ENCODE measurements at places on chromosomes 5 and 9.
A peak's percentile ranks its signal among the peaks of the same experiment; 100 is the strongest.

GRCh38 chr9:79300068-79300467, 271.7 kb upstream of the TLE4 start:
- no peak overlapping the region for H3K27ac ChIP-seq
- no peak overlapping the region for H3K4me3 ChIP-seq
- no peak for DNase-seq
- H3K4me1 ChIP-seq, result no peaks in the 10 kb centered on the region
- H3K27me3 ChIP-seq, result no peaks in the 10 kb centered on the region

DNA sequence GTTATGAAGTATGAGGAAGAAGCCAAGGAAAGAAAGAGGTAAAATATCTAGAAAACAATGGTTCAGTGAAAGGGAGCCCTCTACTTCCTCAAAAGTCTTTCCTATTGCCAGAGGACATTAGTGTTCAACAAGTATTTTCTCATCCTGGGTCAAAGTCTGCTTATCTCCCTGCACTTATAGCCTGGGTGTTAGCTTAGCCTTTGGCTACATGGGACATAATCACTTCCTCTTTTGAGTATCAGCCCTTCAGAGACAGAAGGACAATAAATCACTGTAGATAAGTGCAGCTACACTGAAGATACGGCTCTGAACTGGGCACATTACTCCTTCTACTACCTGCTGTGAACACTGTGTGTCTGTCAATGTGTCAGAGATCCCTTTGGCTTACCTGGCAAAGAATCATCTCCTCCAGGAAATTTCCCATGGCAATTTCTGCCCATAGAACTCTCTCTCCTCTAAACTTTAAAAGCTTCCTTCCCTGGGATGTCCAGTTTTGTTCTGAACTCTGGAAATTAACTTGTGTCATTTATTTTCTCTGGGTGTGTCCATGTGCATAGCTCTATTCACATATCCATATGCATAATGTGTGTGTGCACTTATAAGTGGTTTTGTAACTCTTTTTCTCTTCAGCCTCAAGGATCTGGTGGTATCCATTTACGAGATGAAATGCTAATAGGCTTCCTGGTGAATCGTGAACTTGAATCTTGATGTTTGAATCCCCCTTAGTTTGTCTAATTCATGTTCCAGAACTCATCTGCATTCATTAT, 30.0 kb upstream of the RECK start:
- no peaks in the 10 kb centered on the region for H3K36me3 ChIP-seq
- H3K27me3 ChIP-seq, result peaks cover 30% of the 10 kb centered on the region
- peaks cover 13% of the 10 kb centered on the region for H3K4me1 ChIP-seq
- no peak overlapping the region for H3K27ac ChIP-seq

DNA sequence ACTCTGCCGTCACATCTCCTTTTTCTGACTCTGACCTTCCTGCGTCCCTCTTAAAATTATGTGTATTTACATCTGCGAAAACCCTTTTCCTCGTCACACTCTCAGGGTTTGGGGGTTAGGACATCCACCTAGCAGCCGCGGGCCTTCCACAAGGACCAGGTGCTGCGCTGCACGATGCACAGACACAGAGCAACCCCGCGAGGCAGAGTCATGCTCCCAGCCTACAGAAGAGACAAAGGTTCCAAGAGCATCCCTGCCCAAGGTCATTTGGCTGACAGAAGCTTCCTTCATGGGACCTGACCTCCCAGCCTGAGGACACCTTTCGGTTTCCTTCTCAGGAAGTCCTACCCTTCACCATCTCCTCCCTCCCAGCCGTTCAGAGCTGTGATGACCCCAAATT, 118.6 kb upstream of the SARDH start:
- no peak overlapping the region for H3K4me3 ChIP-seq
- no peaks in the 10 kb centered on the region for H3K27me3 ChIP-seq
- H3K4me1 ChIP-seq, result no peaks in the 10 kb centered on the region
- peaks cover 1% of the 10 kb centered on the region for H3K36me3 ChIP-seq

DNA sequence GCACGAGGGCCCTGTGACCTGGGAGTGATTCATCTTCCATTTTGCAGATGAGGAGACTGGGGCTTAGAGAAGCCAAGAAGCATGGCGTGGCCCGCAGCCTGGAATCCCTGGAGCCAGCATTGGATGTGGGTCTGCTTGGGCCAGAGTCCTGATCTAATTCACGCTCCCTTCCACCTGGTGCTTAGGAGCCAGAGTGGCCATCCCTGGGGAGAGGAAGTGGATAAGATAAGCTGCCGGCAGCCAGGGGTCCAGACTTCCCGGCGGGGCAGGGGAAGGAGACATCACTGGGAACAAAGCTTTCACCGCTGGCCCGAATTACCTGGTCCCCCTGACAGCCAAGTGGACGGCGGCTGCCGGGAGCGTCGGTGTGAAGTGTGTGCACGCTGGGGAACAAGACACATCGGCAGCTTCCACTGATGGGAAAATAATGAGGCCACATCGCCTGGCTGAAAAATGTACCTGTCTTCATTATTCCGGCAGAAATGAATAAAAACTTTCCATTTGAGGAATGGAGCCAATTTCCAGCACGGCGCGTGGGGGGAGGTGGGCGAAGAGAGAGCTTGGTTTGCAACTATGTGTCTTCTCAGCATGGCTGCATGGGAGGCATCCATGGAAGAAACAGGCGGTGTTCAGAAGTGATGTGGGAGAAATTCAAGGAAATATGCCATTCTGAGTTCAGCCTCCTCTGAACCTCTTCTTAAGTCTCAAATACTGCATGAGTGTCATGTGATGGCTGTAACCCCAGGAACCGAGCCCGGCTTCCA, 78.5 kb downstream of the OLFM1 start:
- no peaks in the 10 kb centered on the region for H3K27me3 ChIP-seq
- no peaks in the 10 kb centered on the region for H3K4me1 ChIP-seq
- no peak overlapping the region for H3K4me3 ChIP-seq
- no peaks in the 10 kb centered on the region for H3K36me3 ChIP-seq
- no peak for DNase-seq

DNA sequence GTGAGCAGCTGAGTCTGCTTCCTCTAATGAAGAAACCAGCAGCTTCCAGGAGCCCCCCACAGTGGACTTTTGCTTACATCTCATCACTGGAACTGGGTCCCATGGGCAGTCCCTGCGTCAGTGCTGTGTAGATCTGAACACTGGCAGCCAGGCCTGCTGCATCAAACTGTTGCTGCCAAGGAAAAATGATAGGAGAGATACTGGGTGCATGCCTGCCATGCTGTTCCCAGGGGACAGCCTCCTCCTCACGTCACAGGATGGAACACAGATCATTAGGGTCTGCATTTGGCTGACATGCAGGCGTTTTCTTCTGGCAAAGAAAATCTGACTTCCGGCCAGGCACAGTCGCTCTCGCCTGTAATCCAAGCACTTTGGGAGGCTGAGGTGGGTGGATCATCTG, 67.9 kb downstream of the OLFM1 start:
- no peak overlapping the region for H3K27ac ChIP-seq
- H3K27me3 ChIP-seq, result peaks cover 11% of the 10 kb centered on the region
- no peak overlapping the region for H3K4me3 ChIP-seq
- no peaks in the 10 kb centered on the region for H3K4me1 ChIP-seq
- no peak for DNase-seq
- no peaks in the 10 kb centered on the region for H3K36me3 ChIP-seq

- H3K4me1 ChIP-seq, result no peaks in the 10 kb centered on the region
- peaks cover 3% of the 10 kb centered on the region for H3K36me3 ChIP-seq
- H3K27ac ChIP-seq, result no peak overlapping the region
- H3K27me3 ChIP-seq, result peaks cover 2% of the 10 kb centered on the region
These were observed 184.1 kb downstream of the PDE4D start for GRCh38 chr5:59709346-59709821.

DNA sequence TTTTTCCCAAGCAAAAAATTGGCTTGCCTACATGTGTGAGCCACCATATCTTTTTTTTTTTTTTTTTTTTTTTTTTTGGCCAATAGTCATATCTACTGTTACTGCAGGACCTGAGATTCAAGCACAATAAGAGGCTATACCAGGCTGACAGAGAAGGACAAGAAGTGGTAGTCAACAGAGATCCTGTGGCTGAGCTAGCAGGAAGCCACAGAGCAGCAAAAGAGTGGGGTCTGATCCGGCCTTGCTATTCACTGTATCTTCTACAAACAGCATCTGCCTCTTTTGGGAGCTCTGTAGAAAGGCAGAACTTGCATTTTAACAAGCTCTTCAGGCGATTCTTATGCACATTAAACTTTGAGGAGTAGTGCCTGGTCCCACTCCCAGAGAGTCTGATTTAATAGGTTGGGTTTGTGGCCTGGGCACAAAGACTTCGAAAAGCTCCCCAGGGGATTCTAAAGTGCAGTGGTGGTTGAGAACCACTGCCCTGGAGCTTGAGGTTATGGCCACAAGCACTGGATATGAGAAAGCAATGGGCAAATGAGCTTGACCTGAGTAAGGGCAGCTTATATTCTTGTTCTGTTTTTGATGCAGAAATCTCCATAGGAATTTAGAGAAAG, 162.8 kb downstream of the PIK3R1 start:
- H3K27me3 ChIP-seq, result no peaks in the 10 kb centered on the region
- no peak overlapping the region for H3K27ac ChIP-seq
- peaks cover 58% of the 10 kb centered on the region for H3K4me1 ChIP-seq
- no peak overlapping the region for H3K4me3 ChIP-seq

DNA sequence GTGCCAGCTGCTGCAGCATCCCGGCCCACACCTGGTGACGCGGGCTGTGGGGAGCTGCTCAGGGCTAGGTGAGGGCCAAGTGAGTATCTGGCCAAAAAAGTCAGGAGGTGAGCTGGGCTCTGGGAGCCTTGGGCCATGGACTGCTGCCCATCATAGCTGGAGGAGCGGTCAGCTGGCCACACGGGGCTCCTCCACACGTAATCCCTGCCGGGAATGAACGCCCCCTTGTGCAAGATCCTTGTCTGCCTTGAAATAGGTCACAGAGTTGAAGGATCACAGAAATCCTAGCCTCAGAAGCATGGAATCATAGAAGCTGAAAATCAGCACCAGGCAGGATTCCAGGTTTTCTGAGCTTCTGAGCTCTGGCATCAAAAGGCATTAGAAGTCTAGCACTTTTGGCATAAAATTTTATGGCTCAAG, 16.8 kb upstream of the COL27A1 start:
- H3K4me1 ChIP-seq, result no peaks in the 10 kb centered on the region
- H3K27me3 ChIP-seq, result peaks cover 12% of the 10 kb centered on the region
- DNase-seq, result no peak
- H3K4me3 ChIP-seq, result no peak overlapping the region
- H3K36me3 ChIP-seq, result no peaks in the 10 kb centered on the region

- H3K4me1 ChIP-seq, result no peaks in the 10 kb centered on the region
- H3K27me3 ChIP-seq, result peaks cover 31% of the 10 kb centered on the region
- no peaks in the 10 kb centered on the region for H3K36me3 ChIP-seq
- DNase-seq, result no peak
These were observed 119.6 kb downstream of the SGCD start for GRCh38 chr5:156446526-156446925.

GRCh38 chr5:67202828-67203227, 6.2 kb upstream of the CD180 start:
- peak overlapping the region; percentile 51 for H3K4me3 ChIP-seq
- DNase-seq, result no peak

GRCh38 chr5:30994176-30994575, 199.3 kb upstream of the CDH6 start:
- no peaks in the 10 kb centered on the region for H3K27me3 ChIP-seq
- no peaks in the 10 kb centered on the region for H3K4me1 ChIP-seq
- no peak for DNase-seq
- no peaks in the 10 kb centered on the region for H3K36me3 ChIP-seq

GRCh38 chr5:95916687-95917085, 45.0 kb downstream of the ELL2 start:
- no peaks in the 10 kb centered on the region for H3K27me3 ChIP-seq
- peaks cover 28% of the 10 kb centered on the region for H3K36me3 ChIP-seq
- no peak for DNase-seq
- no peak overlapping the region for H3K4me3 ChIP-seq
- H3K27ac ChIP-seq, result no peak overlapping the region

- H3K27ac ChIP-seq, result no peak overlapping the region
- no peak for DNase-seq
- H3K4me1 ChIP-seq, result no peaks in the 10 kb centered on the region
- H3K4me3 ChIP-seq, result no peak overlapping the region
- no peaks in the 10 kb centered on the region for H3K36me3 ChIP-seq
These were observed 288.3 kb downstream of the SLF1 start for GRCh38 chr5:94906750-94907149.

GRCh38 chr5:11734369-11734768, 169.9 kb downstream of the CTNND2 start:
- H3K4me3 ChIP-seq, result no peak overlapping the region
- H3K36me3 ChIP-seq, result no peaks in the 10 kb centered on the region
- H3K27ac ChIP-seq, result no peak overlapping the region
- no peaks in the 10 kb centered on the region for H3K4me1 ChIP-seq
- DNase-seq, result no peak

GRCh38 chr5:141618030-141618803, 583 bp downstream of the DIAPH1 start:
- peaks cover 64% of the 10 kb centered on the region for H3K4me1 ChIP-seq
- DNase-seq, result peak; percentile 71
- peaks cover 55% of the 10 kb centered on the region for H3K36me3 ChIP-seq

GRCh38 chr9:88775037-88775471, 216.2 kb upstream of the S1PR3 start:
- H3K36me3 ChIP-seq, result no peaks in the 10 kb centered on the region
- no peak overlapping the region for H3K4me3 ChIP-seq
- H3K4me1 ChIP-seq, result peaks cover 5% of the 10 kb centered on the region
- H3K27me3 ChIP-seq, result peaks cover 21% of the 10 kb centered on the region
- DNase-seq, result no peak
- H3K27ac ChIP-seq, result no peak overlapping the region

- no peak for DNase-seq
- peak overlapping the region; percentile 83 for H3K27ac ChIP-seq
- H3K4me1 ChIP-seq, result peaks cover 58% of the 10 kb centered on the region
- peak overlapping the region; percentile 93 for H3K4me3 ChIP-seq
- H3K27me3 ChIP-seq, result no peaks in the 10 kb centered on the region
- H3K36me3 ChIP-seq, result peaks cover 42% of the 10 kb centered on the region
These were observed 1.4 kb downstream of the SRA1 start for GRCh38 chr5:140555747-140556312.

GRCh38 chr5:120140501-120140900, 323.6 kb upstream of the PRR16 start:
- no peak for DNase-seq
- H3K27ac ChIP-seq, result no peak overlapping the region
- no peaks in the 10 kb centered on the region for H3K27me3 ChIP-seq
- no peak overlapping the region for H3K4me3 ChIP-seq
- no peaks in the 10 kb centered on the region for H3K4me1 ChIP-seq
- H3K36me3 ChIP-seq, result no peaks in the 10 kb centered on the region

GRCh38 chr5:83219077-83219476, 141.7 kb downstream of the XRCC4 start:
- H3K27ac ChIP-seq, result no peak overlapping the region
- H3K4me1 ChIP-seq, result no peaks in the 10 kb centered on the region
- H3K27me3 ChIP-seq, result no peaks in the 10 kb centered on the region
- no peak for DNase-seq
- H3K4me3 ChIP-seq, result no peak overlapping the region

Data from activated naive CD8-positive, alpha-beta T cell treated with anti-CD3 and anti-CD28 coated beads, Interleukin-2, amount 50 U/mL, for 24 hours (primary cell).